Stimulated activated CD8-positive, alpha-beta memory T cell treated with anti-CD3 and anti-CD28 coated beads, Interleukin-2, amount 100 ng/mL, for 1 hour (primary cell): ENCODE measurements at places on chromosomes 12 and 14.

DNA sequence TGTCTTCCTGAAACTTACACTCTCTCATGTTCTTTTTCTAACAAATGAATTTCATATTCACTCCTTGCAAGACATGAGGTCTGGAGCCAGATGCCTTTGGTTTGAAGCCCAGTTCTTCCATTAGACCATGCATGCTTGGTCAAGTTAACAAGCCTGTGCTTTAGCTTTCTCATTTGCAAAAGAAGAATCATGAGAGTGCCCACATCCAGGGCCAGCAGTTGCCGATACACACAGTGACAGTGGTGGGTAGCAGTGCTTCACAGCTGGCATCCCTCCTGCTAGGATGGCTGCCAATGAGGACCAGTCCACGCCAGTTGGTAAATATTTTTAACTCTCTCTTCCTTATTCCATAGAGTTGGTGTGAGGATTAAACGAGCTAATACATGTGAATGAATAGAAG, 163.1 kb downstream of the PHLDA1 start:
- no peak for DNase-seq

GRCh38 chr12:29556363-29556762, 58.9 kb upstream of the OVCH1 start:
- no peak for DNase-seq

DNA sequence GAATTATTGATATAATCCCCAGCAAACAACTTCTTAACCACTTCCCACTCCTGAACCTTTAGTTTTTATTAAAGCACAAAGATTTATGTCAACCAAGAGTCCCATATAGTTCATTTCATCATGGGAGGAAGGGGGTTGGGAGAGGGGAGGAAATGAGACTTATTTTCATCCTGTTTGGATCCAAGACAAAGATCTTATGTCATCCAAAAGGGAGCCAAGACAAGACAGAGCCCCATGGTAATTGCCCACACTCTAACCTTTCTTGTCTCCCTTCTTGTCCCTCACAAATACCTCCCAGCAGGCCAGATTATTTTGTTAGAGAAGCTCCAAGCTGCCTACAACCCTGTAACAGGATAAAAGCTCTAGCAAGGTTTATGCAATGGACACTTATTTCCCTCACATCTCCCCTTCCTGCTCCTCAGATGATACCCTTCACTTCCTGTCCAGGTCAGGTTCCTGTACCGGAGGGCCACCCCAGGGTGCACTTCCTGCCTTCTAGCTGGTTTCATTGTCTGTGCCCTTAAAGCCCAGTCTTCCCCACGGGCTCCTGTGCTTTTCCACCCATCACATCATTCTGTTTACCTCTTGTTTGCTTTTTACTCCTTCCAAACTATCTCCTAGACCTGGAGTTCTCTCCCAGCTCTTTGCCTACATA, 123.7 kb upstream of the MDM1 start:
- DNase-seq = no peak

- no peak for DNase-seq
These were observed 8.8 kb downstream of the GPR33 start for GRCh38 chr14:31479027-31479426.

DNA sequence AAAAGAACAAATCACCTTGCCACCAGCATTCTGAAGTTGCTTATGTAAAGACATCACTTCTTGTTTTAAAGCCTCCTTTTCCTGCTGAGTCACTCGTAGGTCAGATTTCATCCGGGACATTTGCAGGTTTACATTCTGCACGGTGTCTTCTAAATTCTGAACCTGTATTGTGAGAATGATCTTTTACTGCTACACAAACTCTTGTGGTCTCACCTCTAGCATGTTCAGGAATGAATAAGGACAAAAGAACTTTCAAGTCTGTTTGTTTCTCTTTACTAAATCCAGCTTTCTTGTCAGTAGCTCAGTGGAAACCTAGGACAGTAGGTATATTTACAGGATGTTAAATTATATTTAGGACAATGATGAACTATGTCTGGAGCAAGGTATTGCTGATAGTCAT, 73.5 kb upstream of the SAV1 start:
- DNase-seq = no peak

DNA sequence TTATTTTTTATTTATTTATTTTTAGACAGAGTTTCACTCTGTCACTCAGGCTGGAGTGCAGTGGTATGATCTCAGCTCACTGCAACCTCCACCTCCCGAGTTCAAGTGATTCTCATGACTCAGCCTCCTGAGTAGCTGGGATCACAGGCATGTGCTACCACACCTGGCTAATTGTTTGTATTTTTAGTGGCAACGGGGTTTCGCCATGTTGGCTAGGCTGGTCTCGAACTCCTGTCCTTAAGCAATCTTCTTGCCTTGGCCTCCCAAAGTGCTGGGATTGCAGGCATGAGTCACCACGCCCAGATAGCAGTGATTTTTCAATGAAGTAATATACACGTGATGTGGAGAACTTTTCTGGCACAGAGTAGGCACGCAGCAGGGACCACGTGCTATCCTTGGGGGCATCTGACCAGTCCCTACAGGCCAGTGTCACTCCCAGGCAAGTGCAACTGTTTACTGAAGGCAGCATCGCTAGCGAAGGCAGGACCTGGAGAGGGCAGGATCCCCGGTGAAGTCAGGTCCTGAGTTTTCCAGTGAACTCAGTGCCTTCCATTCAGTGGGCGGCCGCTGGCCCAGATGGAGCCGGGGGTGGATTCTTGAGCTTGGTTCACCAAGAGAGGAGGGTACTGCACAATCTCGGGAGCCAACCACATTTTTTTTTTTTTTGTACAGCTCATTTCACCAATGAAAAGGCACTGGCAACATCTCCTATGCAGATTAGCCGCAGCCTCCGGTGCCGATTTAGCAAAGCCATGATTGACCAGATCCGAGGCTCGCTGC, 11.1 kb upstream of the CLMN start:
- DNase-seq = no peak

GRCh38 chr12:26275313-26276131, 80.1 kb downstream of the SSPN start:
- no peak for DNase-seq

DNA sequence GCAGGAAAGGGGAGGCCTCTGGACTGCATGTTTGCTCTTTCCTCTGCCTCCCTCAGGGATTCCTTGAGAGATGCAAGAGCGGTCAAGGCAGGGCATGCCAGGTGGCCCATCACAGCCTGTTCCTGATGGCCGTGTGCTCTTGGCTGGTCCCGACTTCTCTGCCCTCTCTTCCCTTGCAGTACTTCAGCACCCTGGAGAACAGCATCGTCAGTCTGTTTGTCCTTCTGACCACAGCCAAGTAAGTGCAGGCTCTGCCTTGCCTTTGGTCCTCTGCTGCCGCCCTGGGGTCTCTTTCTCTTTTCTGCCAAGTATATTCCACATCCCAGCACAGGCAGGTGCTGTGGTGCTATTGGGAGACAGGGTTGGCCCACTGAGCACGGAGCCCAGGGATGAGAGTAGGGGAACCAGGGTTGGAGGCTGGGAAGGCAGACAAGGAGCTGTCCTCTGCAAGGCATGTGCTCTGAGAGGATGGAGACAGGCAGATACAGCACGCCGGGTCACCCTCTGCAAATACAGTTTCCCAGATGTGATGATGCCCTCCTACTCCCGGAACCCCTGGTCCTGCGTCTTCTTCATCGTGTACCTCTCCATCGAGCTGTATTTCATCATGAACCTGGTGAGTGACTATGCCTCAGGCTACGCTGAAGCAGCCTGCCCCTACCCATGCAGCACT, 51.9 kb downstream of the TPCN1 start:
- DNase-seq = no peak

- no peak for DNase-seq
These were observed 33.8 kb downstream of the CCDC92 start for GRCh38 chr12:123938679-123939480.

DNA sequence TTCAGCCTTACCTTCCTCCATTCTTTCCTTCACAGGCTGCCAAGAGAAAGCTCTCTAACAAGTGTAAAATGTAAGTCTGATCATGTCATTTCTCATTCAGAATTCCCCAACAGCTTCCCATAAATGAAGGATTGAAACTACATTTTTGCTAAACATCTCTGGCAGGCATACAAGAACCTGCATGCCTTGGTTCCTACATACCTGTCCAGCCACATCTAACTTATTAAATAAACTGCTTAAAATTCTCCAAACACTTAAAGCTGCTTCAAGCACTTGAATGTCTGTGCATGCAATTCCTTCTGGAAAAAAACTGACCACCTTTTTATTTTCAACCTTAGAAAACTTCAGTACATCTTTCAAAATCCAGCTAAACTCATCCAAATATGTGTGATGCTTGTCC, 84.4 kb upstream of the DCN start:
- DNase-seq = no peak

- no peak for DNase-seq
These were observed 4.9 kb upstream of the MRPL52 start for GRCh38 chr14:22824711-22825359.

DNA sequence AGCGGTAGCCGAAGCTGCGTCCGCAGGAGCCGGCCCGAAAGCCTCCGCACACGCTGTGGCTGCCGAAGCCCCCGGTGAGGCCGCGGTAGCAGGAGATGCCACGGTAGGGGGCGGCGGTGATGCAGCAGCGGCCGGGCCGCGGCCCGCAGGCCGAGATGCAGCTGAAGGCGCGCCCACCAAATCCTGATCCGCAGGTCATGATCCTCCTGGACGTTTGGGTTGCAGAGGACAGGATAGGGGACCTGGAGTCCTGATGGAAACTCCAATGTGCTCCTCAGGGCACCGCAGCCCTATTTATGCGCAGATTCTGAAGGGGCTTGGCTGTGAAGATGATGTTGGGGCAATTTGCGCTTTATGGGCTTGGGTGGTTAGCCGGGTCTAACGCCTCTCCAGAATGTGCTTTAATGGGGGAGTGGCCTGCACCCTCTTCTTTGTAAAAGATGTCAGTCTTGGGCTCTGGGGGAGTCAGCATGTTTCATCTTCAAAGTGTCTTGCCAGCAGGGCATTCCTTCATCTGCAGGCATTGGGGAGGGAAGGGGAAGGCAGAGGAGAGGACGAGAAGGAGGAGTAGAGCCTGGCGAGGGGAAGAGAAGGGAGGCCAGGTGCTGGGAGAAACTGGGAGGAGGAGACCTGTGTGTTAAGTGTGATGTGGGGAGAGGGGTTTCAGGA, at the start of gene KRT81:
Gene KRT81, minus strand, starts transcription at position 268 of the 669 bp plus-strand sequence. Its CDS starts 69 bp downstream, at position 199.
- no peak for DNase-seq

DNA sequence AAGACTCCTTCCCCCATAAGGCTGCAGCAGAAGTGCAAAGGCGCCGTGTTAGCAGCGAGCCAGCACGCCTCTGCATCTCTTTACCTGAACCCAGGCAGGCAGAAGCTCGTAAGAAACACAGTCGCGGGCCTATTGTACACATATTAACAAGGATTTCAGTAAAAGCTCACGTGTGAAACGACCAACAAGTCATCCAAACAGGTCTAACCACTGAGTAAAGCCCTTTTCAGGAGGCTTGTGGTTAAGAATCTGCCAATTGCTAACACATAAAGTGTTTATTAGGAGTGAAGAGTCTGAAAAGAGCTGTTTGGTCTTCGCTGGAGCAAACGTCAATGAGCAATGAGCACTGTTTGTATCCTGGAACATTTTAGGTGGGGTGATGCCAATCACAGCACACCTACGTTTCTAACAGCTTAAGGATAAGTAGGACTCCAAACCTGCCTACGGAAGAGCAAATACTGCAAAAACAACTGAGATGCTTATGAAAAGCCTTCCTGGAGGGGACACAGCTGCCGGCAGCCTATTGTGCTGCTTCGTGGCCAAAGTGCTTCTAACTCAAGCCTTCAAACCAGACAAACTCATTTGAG, 43.1 kb downstream of the PRKAB1 start:
- no peak for DNase-seq

DNA sequence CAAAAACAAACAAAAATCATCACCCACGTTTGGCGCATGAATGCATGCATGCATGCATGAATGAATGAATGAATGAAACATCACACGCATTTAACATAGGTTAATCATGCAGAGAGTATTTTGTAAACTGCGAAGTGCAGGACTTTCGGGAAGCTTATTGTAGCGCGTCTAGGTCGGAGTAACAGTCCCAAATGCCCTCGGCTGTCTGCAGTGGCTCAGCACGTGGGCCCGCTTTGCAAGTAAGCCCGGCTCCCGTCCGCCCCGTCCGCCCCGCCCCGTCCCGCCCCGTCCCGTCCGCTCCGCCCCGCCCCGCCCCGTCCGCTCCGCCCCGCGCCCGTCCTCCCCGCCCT, 263 bp upstream of the IFT81 start:
- DNase-seq = no peak

- DNase-seq = no peak
These were observed 124.6 kb downstream of the KCNK10 start for GRCh38 chr14:88198446-88198845.

- no peak for DNase-seq
These were observed 33.6 kb downstream of the CDKL1 start for GRCh38 chr14:50362764-50363713.

DNA sequence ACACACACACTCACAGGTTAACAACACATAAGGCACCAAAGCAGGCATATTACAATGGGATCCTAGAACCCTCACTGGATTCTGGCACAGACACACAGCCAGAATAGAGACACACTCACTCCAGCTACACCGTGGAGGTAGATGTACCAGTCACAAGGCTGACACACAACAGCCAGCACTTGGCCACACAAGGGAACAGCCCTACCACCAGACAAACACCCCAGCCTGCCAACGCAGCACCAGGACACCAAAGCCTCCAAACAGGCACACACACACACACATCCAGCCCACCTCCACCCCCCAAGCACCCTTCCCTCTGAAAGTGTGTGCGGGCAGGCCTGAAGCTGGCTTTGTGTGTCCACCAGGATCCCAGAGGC, 10.9 kb upstream of the ITGB7 start:
- DNase-seq = no peak

- DNase-seq = no peak
These were observed 187.4 kb downstream of the KLHL28 start for GRCh38 chr14:44774396-44774795.

- no peak for DNase-seq
These were observed 181.3 kb downstream of the KIF26A start for GRCh38 chr14:104319491-104320241.

DNA sequence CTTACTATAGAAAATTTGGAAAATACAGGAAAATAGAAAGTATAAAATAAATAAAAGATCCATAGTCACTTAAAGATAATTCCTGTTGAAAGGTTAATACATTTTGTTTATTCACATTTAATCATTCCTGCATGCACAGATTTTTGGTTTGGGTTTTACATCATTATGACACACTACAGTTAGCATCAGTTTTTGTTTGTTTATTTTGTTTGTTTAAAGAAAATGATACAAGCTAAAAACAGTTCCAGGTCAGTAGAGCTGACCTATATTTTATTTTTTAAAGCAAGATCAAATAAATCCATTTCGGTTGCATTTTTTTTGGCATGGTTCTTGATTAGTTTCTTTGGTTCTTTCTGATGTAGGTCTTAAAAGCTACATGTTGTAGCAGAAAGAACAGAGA, 68.8 kb upstream of the CCDC91 start:
- no peak for DNase-seq
